ENCODE measurements at places on chromosomes 6 and 20.

GRCh38 chr20:22385602-22386305 lies 198.6 kb downstream of the FOXA2 start:
- peak; percentile 42 for DNase-seq

DNA sequence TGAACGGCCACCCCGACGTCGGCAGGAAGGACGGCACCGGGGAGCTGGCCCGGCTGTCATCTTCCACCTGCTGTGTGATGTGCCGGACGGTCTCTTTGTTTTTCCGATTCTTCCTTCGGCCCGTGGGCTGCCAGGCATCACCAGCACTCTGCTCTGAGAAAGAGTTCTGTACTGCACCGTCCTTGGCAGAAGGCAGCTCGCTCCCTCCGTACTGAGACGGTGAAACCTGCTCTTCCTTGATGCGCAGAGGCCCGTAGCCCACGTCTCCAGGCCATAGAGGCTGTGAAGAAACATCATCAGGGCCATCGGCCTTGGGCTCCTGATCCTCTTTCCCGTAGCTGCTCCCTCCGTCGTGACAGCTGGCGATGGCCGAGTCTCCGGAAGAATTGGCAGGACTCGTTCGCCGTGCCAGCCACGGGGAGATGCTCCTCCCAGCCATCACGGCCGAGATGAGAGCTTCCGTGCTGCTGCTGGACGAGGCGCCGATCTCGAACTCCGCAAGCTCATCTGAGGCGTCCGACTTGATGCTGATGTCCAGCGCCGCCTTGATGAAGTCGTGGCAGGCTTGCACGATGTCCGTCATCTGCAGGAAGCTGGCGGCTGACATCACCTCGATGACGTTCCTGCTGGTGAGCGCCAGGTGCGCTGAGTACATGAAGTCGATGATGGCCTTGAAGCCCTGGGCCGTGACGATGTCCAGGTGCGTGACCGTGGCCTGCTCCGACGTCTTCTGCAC lies 41.1 kb downstream of the ZBTB46 start:
- DNase-seq = no peak

- DNase-seq = no peak
These were observed 16.0 kb upstream of the PI16 start for GRCh38 chr6:36938536-36938935.

- no peak for DNase-seq
These were observed 76.3 kb downstream of the PERP start for GRCh38 chr6:138030872-138031271.

Data from NCI-H1930 (cell line).